Activated CD8-positive, alpha-beta T cell treated with anti-CD3 and anti-CD28 coated beads, Interleukin-2, amount 10 ng/mL, durations not matched to agents 7 days and 5 days (primary cell): ENCODE measurements at places on chromosomes 2 and 18.

DNA sequence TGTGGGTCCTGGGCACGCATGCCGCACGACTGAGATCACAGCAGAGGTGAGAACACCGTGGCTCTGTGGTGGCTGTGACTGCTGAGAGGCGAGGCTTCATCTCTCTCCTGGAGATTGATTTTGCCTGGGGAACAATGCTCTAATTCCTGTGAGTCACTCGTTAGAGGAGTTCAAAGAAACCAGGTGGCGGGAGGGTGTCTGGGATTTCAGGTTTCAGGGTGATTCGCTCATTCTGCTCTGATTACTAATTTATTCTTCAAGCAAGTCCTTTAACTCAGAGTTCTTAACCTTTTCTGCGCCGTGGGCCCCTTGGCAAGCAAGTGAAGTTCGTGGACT is 56.3 kb downstream of the GLI2 start:
- no peaks in the 10 kb centered on the region for H3K36me3 ChIP-seq
- H3K4me3 ChIP-seq: no peak overlapping the region
- no peak for DNase-seq
- H3K4me1 ChIP-seq: no peaks in the 10 kb centered on the region
- no peak overlapping the region for H3K27ac ChIP-seq

GRCh38 chr2:74186038-74186437 is 7.4 kb upstream of the MOB1A start:
- peaks cover 20% of the 10 kb centered on the region for H3K4me1 ChIP-seq
- DNase-seq: peak; percentile 44
- no peak overlapping the region for H3K4me3 ChIP-seq
- H3K36me3 ChIP-seq: no peaks in the 10 kb centered on the region

GRCh38 chr2:144415386-144415785 is 104.5 kb downstream of the ZEB2 start:
- no peak for DNase-seq
- H3K36me3 ChIP-seq: peaks cover 2% of the 10 kb centered on the region
- no peak overlapping the region for H3K27ac ChIP-seq
- H3K4me3 ChIP-seq: no peak overlapping the region
- no peaks in the 10 kb centered on the region for H3K27me3 ChIP-seq

- no peak for DNase-seq
- H3K4me3 ChIP-seq: no peak overlapping the region
- H3K36me3 ChIP-seq: no peaks in the 10 kb centered on the region
- peaks cover 20% of the 10 kb centered on the region for H3K4me1 ChIP-seq
- no peak overlapping the region for H3K27ac ChIP-seq
These were observed 36.5 kb upstream of the DARS1 start for GRCh38 chr2:136021976-136022375.

- no peak overlapping the region for H3K4me3 ChIP-seq
- peaks cover 4% of the 10 kb centered on the region for H3K4me1 ChIP-seq
These were observed 35.5 kb downstream of the LIPG start for GRCh38 chr18:49597157-49597931.

- no peak overlapping the region for H3K27ac ChIP-seq
- no peak overlapping the region for H3K4me3 ChIP-seq
- DNase-seq: no peak
- H3K27me3 ChIP-seq: no peaks in the 10 kb centered on the region
- peaks cover 46% of the 10 kb centered on the region for H3K36me3 ChIP-seq
These were observed 22.0 kb downstream of the DOCK10 start for GRCh38 chr2:225020168-225020849.

- H3K4me3 ChIP-seq: no peak overlapping the region
- H3K4me1 ChIP-seq: peaks cover 39% of the 10 kb centered on the region
- H3K27ac ChIP-seq: peak overlapping the region; percentile 20
- H3K36me3 ChIP-seq: peaks cover 28% of the 10 kb centered on the region
- no peaks in the 10 kb centered on the region for H3K27me3 ChIP-seq
These were observed 198.1 kb downstream of the IKZF2 start for GRCh38 chr2:212953170-212953920.

DNA sequence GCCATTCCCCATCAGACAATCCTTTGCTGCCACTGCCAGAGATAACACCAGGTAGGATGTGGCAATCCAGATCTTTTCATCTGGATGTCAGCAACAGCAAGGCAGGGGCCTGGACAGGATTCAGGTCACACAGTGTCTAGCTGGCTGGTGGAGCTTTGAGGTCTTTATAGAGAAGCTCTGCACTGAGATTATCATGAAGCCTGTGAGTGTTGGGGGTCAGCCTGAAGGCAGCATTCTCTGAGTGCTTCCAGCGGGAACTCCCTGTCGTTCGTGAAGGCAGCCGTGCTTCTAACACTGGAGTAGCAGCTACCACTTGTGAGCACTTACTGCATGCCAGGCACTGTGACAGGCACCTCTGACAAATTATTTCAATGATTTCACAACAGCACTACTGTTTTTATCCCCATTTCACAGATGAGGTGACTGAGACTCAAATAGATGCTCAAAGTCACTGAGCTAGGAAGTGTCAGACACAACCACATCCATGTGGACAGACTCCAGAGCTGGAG is 85.7 kb downstream of the SEMA4F start:
- no peak overlapping the region for H3K27ac ChIP-seq
- peaks cover 4% of the 10 kb centered on the region for H3K36me3 ChIP-seq
- H3K4me3 ChIP-seq: no peak overlapping the region
- peaks cover 6% of the 10 kb centered on the region for H3K27me3 ChIP-seq
- no peaks in the 10 kb centered on the region for H3K4me1 ChIP-seq

DNA sequence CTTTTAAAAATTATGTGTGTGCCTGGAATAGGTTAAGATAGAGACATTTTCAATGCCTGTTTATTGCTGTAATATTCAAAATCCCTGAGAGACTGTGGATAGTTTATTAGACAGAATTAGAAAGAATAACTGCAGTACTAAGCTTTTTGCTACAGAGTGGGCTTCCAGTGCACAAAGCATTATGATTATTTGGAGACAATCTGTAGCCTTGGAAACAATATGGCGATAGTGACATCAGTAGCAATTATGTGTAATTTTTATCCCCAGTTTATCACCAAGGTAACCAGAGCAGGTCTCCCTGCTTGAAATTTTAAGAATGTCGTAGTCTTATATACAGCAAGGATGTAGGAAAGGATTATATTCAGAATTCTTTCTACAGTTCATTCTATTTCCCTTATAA is 100.0 kb downstream of the MYO3B start:
- peaks cover 41% of the 10 kb centered on the region for H3K27me3 ChIP-seq
- no peaks in the 10 kb centered on the region for H3K4me1 ChIP-seq
- no peak overlapping the region for H3K4me3 ChIP-seq
- no peaks in the 10 kb centered on the region for H3K36me3 ChIP-seq
- no peak overlapping the region for H3K27ac ChIP-seq
- no peak for DNase-seq

GRCh38 chr2:30444273-30444672 is 2.8 kb upstream of the LCLAT1 start:
- peaks cover 12% of the 10 kb centered on the region for H3K36me3 ChIP-seq
- H3K27me3 ChIP-seq: no peaks in the 10 kb centered on the region
- H3K27ac ChIP-seq: no peak overlapping the region
- peaks cover 30% of the 10 kb centered on the region for H3K4me1 ChIP-seq

DNA sequence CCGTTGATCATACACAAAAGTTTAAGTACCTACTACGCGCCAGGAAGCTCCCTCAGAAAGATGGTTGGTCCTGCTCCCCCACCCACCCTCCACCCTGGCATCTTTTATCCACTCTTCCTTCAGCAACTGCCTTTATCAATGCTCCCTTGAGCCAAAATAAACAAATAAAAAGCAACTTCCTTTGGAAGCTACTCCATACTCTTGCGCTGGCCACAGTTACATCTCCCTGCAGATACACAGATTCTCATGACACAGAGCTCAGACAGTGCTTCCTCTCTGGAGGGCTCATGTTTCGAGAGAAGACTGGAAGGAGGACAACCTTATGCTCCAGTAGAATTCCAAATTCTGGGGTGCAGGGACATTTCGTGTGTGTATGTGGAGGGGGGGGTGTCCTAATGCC is 3.8 kb upstream of the STEAP3 start:
- peaks cover 28% of the 10 kb centered on the region for H3K27me3 ChIP-seq
- H3K27ac ChIP-seq: no peak overlapping the region

- H3K4me3 ChIP-seq: no peak overlapping the region
- no peak for DNase-seq
- no peaks in the 10 kb centered on the region for H3K4me1 ChIP-seq
- H3K36me3 ChIP-seq: no peaks in the 10 kb centered on the region
- H3K27ac ChIP-seq: no peak overlapping the region
These were observed 130.8 kb downstream of the FIGN start for GRCh38 chr2:163604941-163605555.

GRCh38 chr18:78627551-78628346 is 351.9 kb upstream of the SALL3 start:
- H3K4me1 ChIP-seq: no peaks in the 10 kb centered on the region
- no peak overlapping the region for H3K4me3 ChIP-seq
- no peak overlapping the region for H3K27ac ChIP-seq
- no peak for DNase-seq

- H3K27me3 ChIP-seq: no peaks in the 10 kb centered on the region
- DNase-seq: no peak
- no peak overlapping the region for H3K4me3 ChIP-seq
- no peak overlapping the region for H3K27ac ChIP-seq
- H3K36me3 ChIP-seq: peaks cover 24% of the 10 kb centered on the region
These were observed 4.0 kb downstream of the WDR54 start for GRCh38 chr2:74425523-74425922.

DNA sequence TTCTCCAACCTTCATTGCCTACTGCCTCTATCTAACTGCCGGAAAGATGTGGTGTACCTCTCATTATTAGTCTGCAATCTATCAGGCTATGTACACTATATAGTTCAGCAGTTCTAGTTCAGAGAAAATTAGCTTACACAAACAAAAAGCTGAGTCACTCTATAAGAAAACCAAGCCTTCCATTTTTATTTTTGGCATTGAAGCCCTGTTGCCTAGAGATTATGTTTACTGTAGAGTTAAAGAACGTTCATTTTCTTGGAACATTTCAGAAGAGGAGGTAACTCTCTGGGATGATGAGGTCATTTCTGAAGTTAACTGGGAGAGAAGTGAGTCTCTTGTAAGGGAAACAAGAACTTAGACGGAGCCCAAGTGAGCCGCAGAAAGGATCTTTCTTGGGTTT is 133.5 kb downstream of the FAM124B start:
- no peaks in the 10 kb centered on the region for H3K4me1 ChIP-seq
- no peak for DNase-seq
- no peaks in the 10 kb centered on the region for H3K36me3 ChIP-seq
- H3K4me3 ChIP-seq: no peak overlapping the region
- peaks cover 19% of the 10 kb centered on the region for H3K27me3 ChIP-seq
